ENCODE measurements at places on chromosomes 6 and 20. TPM values are rescaled to one million over a fixed set of nuclear protein-coding genes. Genes with fewer than 3 reads are reported as not detected.

TRDN gene
- total RNA-seq = not detected

DBNDD2 gene
- 6.6 TPM for total RNA-seq

CBFA2T2 gene
- total RNA-seq = 16.8 TPM

DPPA5 gene
- not detected for total RNA-seq

GRM4 gene
- total RNA-seq = not detected

MYBL2 gene
- total RNA-seq = 118 TPM

DOK5 gene
- total RNA-seq = 4.4 TPM

GGTLC1 gene
- not detected for total RNA-seq

ZSCAN23 gene
- 0.56 TPM for total RNA-seq

TAAR9 gene
- total RNA-seq = not detected

EPB41L1 gene
- 0.28 TPM for total RNA-seq
